Inflammatory macrophage treated with lipopolysaccharide for 1 hour (primary cell): ENCODE measurements at places on chromosomes 6 and 20.

DNA sequence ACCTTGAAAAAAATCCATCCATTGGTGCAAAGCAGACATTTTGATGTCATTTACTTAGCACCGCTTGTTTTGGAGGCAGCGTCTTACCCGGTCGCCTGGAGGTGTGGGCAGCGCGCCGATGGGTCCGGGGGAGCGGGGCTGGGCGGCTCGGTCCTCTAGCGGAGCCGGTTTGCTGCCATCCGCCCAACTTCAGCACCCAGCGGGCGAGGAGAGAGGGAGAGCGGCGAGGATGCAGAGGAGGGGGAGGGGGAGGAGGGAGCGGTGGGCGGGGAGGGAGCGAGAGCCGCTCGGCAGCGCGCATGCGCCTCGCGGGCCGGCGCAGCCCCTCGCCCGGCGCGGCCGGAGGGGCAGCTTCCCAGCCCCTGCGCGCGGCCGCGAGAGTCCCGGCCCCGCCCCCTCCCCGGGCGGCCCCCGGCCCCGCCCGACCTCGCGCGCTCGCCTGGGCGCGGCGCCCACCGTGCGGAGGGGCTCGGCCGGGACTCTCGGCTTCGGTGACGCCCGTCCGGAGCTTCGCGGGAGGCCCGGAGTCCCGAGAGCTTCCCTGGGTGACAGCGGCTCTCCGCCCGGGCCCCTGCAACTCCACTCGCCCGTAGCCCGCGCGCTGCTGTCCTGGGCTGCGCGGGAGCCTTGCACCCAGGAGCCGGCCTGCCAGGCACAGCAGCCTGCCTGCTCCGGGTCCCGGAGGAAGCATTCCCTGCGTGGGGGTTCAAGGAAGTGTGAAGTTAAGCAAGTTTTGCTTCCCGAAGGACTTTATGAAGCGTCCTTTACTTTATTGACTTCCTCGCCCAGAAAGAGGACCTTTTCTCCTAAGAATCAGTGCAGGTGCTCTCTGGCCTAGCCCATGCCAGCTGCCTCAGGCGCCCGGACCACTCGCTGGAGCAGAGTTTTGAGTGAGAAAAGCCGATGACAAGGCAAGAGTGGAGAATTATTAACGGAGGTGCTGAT, at the start of gene RGS17:
Gene RGS17 (minus strand): TSS at position 246 of the 945 bp plus-strand sequence. CDS start 87,264 bp downstream, outside the sequence.
- DNase-seq = peak; percentile 3

- DNase-seq = peak; percentile 12
These were observed 9.6 kb downstream of the CMTR1 start for GRCh38 chr6:37442416-37443215.

DNA sequence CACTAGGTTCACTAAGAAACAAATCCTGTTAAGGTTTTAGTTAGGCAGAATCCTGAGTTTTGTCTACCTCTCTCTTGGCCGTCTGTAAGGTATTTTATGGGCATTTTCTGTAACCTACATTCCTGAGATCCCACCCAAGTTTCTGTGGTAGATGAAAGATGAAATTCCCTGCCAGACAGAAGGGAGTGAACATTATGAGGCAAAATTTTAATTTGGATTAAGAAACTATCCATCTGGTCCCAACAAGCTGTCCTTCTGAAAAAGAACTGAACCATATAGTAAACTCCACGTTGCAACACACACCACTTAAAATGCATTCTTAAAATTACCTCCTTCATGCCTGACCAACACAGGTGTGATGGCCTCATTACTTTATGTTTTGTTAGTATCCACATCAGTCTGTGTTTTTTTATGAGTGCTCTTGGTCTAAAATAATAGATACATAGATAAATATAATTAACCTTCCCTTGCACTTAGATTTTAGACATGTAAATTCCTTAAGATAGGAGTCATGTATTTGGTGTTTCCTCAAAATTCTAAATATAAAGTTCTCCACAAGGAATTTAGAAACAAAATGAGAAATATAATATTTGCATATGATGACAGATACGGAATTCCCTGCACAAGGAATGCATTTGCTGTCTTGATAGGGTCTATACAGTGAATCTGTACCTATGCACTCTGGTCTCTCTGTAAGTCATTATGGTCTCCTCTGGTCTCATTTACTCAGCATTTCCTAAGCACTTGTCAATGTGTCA, 86.5 kb downstream of the CHD6 start:
- DNase-seq = no peak

- DNase-seq = no peak
These were observed at the start of gene FOXS1 for GRCh38 chr20:31845300-31845863. FOXS1 (minus strand) TSS chr20:31845604; CDS start chr20:31845542, 62 bp downstream.

DNA sequence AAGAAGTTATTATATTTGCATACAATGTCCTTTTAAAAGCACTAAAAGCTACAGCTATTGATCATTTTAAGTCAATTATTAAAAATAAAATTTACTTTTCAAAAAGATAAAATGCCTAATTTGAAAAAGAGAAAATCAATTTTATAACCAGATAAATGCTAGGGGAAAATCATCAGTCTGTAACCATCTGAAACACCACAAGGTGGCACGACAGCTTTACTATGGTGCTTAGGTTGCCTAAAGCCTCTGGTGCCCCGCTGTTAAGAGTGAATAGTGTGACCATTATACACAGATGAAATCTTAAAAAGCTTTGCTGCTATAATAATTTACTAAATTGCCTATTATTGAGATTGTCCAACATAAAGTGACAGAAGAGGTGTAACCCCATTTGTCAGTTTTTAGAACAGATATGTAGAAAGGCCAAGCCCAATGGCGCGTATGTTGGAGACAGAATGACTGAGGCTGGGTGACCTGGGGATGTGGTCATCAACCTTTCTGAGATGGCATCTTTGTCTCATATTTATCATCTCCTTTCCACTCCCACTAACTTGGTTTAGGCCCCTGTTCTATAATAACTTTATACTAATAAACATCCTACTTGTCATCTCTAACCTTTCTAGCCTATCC, 100.8 kb downstream of the MOXD1 start:
- DNase-seq = peak; percentile 36

GRCh38 chr6:130136798-130137197, 86.0 kb downstream of the SAMD3 start:
- DNase-seq = no peak
